ENCODE measurements at places on chromosomes 1 and 21.

GRCh38 chr1:230140221-230141020 lies 73.4 kb downstream of the GALNT2 start:
- DNase-seq, result no peak

- DNase-seq, result no peak
These were observed 137.8 kb downstream of the GREM2 start for GRCh38 chr1:240474133-240474614.

DNA sequence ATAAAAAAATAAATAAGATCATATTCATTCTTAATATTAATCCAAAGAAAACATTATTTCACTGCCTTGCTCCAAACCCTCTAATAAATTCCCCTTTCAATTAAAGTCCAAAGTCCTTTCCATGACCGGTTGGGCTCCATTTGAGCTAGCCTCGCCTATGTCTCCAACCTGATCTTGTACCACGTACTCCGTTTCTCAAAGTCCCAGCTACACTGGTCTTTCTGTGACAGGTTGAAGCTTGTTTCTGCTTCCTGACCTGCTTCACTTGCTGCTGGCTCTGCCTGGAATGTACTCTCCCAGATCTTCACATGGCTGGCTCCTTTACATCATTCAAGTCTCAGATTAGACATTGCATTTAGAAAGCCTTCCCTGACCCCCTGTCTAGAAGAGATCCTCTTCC lies 16.4 kb downstream of the RPL5 start:
- DNase-seq, result no peak

GRCh38 chr1:115134850-115135480 lies 45.7 kb upstream of the TSPAN2 start:
- no peak for DNase-seq

- no peak for DNase-seq
These were observed 3.2 kb downstream of the ANGPTL1 start for GRCh38 chr1:178867670-178868069.

- no peak for DNase-seq
These were observed 25.7 kb upstream of the C1orf105 start for GRCh38 chr1:172394811-172395210.

GRCh38 chr1:69494221-69494620 lies 73.5 kb upstream of the LRRC7 start:
- DNase-seq, result no peak

GRCh38 chr1:9787702-9788101 lies 36.1 kb downstream of the CLSTN1 start:
- peak; percentile 66 for DNase-seq

Measured in activated CD4-positive, alpha-beta T cell treated with anti-CD3 and anti-CD28 coated beads for 48 hours (primary cell).